ENCODE measurements at places on chromosomes 16 and 17. TPM values are rescaled to one million over a fixed set of nuclear protein-coding genes. Genes with fewer than 3 reads are reported as not detected.

Gene ACSM2A
- total RNA-seq: not detected

Gene TERB1
- not detected for total RNA-seq

Gene C17orf78
- not detected for total RNA-seq

DNA sequence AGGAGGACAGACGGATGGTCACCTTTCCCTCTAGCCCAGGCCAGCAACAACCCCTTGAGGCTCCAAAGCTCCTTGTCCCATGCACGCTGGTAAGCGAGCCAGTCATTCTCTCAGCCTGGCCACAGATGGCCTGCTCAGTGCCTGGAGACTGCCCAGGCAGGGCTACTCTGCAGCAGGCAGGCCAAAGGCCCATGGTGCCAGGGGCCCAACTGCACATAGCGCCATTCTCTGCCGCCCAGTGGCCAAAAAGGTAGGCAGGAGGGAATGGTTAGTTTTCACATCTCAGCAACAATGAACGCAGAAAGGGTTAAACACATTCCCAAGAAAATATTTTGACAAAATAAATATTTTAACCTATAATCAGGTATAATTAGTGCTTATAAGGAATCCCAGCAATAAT, 7.7 kb upstream of the SREBF1 start:
- DNase-seq: no peak

- DNase-seq: no peak
Observed at GRCh38 chr16:81165411-81166097, 69.4 kb upstream of the GCSH start.

GRCh38 chr16:58741976-58742375, 7.9 kb upstream of the GOT2 start:
- no peak for DNase-seq

DNA sequence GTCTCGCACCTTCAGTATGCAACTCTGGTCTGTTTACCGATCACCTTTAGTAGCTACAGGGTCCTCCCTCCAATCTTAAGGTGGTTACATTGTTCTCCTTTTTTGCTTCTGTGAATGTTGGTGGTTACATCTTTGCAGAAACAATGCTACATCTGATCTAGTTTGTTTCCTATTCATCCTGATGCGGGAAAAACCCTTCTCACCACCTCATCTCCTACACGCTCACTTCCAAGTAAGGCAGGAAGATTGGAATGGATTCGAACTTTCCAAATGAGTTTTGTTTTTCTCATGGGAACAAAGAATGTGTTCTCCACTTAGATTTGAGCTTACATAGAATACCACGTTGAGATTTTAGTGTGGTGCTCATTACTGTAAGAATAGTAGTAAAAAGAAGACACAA, 14.5 kb downstream of the ZC3H18 start:
- no peak for DNase-seq

DNA sequence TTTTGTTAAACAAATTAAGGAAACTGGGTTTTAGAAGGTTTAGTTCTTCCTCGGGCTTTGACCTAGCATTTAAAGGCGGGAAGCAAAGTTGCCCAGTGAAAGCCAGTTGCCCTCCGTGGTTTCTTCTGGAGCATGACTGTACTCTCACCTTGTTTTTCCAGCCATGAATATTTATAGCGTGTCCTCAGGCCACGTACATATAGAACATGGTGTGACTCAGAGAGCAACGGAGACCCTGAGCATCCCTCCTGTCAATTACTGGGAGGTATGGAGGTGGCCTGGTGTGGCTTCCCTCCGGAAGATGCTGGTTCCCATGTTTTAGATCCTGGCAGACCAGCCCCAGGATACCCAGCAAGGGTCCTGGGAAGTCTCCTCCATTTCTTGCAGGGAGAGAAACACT, 48.4 kb downstream of the AKAP1 start:
- DNase-seq: no peak
